Stimulated activated CD4-positive, alpha-beta T cell treated with anti-CD3 and anti-CD28 coated beads, TNF-alpha, amount 100 ng/mL, for 24 hours (primary cell): ENCODE measurements at places on chromosomes 5 and 9.

DNA sequence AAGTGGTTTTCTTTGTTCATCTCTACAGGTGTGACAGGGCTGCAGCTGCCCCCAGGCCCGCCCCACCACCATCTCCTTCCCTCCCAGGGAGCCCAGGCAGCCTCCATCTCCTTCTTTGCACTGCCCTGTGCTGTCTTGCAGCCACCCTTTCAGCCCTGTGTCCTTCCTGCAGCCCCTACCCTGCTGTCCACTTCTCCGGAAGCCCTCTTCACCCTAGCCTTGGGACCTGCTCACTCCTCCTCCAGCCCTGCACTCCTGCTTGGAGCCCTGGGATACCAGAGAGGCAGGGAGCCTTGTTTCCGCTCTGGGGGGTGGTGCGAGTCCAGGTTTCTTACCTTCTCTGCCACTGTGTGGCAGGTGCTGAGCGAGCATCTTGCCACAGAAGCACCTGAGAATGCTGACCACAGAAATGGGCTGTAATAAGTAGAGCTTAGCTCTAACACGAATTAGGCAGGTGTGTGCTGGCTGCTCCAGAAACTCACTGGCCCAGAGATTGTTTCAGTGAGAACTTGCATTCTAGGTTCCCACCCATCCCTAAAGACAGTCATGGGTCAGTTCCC, 51.3 kb upstream of the GADD45G start:
- DNase-seq: no peak

DNA sequence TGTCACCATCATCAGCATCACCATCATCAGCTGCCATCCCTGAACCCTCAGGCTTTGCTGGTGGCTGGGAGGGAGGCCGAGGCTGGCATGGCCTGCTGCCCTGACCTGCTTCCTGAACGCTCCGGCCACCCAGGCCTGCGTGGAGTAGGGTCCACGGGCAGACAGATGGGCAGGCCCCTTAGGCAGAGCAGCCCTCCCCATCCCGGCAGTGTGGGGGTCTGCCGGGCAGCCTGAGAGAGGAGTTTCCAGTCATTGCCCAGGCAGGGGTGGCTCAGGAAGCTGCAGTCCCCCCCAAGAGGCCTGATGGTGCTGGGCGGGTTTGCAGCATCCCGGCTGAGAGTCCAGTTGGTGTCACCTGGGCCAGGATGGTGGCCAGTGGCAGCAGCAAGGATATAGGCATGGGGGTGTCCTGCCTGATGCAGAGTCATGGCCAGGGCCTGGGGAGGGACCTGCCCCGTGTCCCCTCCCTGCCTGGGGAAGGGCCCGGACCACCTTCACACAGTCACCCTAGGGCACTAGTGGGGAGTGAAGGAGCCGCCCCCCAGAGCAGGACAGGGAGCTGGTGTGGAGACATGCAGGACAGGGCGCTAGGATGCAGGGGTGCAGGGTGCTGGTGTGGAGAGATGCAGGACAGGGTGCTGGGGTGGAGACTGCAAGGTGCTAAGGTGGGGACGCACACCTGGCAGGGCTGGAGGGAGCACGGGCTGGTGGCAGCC, 7.7 kb upstream of the EGFL7 start:
- no peak for DNase-seq

GRCh38 chr9:112689161-112689740, 28.7 kb downstream of the INIP start:
- no peak for DNase-seq

GRCh38 chr5:151520294-151520693, 70.8 kb downstream of the FAT2 start:
- no peak for DNase-seq

- DNase-seq: no peak
Observed at GRCh38 chr9:120416781-120417427, 163.1 kb downstream of the CDK5RAP2 start.

DNA sequence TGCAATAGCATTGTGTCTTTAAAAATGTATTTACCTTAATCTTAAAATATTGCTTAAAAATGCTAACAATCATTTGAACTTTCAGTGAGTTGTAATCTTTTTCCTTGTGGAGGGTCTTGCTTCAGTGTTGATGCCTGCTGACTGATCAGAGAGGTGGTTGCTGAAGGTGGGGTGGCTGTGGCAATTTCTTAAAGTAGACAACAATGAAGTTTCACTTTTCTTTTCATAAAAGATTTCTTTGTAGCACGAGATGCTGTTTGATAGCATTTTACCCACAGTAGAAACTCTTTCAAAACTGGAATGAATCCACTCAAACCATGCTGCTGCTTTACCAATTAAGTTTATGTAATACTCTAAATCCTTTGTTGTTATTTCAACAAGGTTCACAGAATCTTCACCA, 50.8 kb downstream of the NR3C1 start:
- DNase-seq: no peak

DNA sequence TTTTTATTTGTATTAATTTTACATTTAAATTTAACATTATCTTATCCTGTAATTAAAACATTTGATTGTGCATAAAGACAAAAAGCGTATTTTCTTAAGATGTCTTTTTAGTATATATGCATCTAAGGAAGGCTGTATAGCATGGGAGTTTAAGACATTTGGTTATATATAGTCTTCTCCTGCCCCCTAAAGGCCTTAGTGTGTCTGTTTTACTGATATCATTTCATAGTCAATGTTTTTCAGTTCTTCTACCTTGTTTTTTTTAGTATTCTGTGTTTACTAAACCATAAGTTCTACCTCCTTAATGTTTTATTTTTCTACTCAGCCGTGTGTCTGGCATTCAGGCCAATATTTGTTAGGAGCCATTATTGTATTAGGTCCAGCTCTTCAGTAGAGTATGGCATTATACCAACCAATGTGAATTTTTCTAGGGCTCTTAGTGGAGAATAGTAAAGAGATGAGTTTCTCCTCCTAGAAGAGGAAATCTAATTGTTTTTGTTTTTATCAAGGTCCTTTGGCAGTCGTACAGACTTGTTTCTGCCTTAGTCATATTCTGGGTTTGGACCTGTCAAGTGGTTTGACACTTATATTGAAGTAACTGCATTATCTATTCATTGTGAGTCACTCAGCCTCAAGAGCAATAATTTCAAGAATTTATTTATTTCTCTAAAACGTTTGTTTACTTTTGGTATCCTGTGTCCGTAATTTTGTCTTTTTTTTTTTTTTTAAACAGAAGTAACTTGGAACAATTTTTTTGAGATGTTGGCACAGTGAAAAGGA, 74.8 kb downstream of the SLF1 start:
- no peak for DNase-seq

DNA sequence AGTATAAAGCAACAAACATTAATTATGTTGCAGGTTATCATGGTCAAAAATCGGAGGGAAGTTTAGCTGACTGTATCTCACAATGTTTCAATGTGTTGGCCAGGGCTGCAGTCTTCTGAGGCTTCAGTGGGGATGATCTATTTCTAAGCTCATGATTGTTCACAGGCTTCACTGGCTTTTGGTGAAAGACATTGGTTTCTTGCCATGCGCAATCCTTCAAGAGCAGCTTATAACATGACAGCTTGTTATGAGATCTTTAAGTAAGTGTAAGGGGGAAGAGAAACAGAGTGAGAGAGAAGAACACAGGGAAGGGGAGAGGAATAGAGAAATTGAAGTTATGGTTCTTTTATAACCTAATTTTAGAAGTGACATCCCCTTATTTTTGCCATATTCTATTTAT, 385.9 kb upstream of the CHD1 start:
- no peak for DNase-seq

DNA sequence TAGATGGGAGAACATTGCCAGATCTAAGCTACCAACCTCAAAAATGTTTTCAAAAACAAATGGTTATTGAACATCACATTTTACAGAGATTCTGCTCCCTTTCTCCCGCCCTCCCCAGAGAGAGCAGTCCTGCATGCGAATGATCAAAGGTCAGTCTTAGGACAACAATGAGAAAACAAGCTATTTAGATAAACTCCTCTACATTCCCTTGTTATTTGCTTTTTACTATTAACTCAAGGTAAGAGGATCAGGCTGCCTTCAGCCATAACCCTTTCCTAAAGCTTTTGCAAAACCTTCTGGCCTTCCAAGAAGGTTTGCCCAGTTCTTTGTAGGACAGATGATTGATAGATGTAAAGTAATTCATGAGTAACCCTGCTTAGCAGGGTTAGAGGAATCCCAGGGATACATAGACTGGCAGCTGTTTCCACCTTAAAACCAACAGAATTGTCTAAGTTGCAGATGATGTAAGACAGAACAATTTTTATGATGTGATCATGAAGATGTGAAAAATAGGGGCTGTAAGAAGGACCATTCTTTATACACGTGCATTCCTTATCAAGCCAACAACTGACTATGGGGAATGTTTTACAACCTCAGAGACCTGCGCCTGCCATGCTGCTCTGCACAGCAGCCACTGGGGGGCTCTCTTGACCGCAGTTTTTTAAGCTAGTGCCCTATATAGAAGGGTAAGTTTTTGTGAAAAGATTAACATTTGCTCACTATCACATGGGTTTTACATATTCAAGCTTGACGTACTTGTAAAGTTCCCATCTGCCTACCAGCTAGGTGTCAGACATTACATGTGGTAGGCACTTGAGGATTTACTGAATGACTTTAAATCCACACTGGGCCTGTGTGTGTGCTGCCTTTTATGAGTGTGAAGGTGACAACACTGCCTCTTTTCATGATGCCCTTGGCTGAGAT, 2.3 kb upstream of the ZNF782 start:
- peak; percentile 45 for DNase-seq

DNA sequence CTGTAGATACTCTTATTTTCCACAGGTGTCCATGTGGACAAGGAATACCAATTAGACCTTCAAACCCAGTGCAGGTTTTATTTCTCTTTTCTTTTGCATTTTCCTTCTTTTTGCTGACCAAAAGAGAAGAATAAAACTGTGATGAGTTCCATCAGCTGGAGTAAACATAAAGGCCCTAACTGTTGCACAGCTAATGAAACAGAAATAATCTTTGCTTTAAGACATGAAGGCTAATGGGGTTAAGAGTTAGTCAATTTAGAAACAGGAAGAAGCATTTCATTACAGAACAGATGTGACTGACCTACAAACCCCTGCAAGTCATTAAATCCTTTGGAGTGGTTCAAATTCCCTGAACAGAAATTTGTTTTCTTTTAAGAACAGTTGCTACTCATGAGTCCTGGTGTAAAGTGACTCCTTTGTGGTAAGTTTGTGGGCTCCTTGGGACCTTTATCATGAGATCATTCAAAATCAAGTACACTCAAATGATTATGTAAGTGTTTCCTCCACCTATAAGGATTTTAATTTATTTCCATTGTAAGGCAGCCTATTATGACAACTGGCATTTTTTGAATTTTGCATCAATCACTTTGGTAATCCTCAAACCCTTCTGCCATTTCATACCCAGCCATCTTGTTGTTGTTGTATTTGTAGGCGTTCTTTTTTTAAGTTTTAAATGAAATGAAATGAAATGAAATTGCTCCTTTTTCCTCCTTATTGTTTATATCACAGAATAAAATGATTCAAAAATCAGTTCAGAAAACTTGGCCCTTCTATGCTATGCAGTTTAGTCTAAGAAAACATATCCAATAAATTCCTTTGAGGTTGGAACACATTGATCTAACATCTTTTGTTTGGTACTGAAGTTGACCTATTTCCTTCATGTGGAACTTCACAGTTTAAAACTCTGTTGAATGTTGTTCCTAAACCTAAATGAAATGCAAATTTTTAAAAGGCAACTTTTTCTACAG, 1.3 kb downstream of the MINAR2 start:
- no peak for DNase-seq

DNA sequence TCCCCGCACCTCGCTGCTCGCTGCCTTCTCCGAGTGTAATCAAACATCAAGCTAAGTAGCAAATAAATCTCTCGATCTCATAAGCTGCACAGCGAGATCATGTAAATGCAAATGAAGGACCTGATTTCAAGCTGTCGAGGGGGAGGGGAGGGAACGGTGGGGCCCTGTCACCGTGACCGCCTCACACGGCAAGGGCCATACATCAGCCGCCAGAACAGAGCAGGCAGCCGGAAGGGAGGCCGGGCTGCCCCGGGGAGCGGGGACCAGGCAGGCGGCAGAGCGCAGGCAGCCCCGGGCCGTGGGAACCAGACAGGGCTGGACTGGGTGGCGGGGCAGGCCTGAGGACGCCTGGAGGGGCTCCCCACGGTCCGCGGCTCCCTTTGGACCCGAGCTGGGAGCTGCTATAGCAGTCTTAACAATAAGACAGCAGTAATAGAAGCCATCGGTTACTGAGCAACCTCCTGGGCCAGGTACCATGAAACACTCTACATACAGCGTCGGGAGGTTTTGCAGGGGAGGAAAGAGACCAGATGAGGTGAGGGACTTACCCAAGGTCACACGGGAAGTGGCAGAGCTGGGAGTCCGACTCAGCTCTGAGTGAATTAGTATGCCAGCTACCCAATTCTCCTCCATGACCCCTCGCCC, 76.8 kb downstream of the CFAP77 start:
- DNase-seq: no peak

GRCh38 chr9:28656727-28657126, 1083.4 kb upstream of the C9orf72 start:
- DNase-seq: no peak

GRCh38 chr5:98827161-98827560, 53.7 kb downstream of the RGMB start:
- DNase-seq: no peak

- DNase-seq: no peak
Observed at GRCh38 chr5:39062530-39062929, 11.7 kb downstream of the RICTOR start.

DNA sequence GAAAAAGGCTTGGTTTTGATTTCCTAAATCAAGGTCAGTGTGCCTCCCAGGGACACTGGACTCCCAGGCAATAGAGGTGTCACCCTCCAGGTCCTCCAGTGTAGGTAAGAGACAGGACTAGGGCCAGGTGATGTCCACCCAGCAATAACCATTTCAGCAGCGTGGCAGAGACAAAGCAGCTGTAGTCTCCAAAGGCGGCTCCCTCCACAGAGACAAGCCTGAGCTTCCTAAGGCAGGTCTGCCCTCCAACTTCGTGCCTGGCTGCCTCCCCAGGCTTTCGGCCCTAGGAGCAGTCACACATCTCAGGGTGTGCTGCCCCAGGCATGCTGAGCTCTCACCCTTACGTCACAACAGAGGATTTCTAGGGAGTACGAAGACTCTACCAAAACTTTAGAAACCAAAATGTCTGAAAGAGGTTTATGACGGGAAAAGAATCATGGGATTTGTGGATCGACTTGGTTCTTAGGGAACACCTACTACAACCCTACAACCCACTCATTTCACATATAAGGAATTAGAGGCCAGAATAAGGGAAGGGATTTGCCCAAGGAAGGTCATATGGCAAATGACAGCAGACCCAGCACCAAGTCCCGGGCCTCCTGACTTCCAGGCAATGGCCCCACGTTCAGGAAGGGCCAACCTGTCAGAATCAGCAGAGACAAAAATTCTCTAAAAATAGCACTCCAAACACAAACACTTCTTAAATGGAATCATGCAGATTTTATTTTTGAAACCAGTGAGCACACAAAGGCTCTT, 105.5 kb downstream of the KLHL3 start:
- no peak for DNase-seq

DNA sequence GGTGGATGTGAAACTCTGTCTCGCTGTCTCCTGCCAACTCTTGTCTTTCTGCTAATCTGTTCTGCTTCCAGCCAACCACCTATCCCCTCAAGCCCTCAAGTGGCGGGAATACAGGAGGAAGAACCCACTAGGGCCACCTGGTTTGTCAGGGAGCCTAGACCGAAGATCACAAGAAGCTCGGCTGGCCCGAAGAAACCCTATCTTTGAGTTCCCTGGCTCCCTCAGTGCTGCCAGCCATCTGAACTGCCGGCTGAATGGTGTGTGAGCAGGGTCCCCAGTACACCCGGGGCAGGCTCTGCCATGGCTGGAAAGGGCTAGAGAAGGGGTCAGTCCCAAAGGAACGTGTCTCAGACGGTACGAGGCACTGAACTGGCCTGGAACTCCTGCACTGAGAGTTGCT, 49.2 kb upstream of the TESK1 start:
- DNase-seq: no peak

- DNase-seq: no peak
Observed at GRCh38 chr5:157913575-157913974, 54.6 kb upstream of the CLINT1 start.

- no peak for DNase-seq
Observed at GRCh38 chr5:95871146-95871806, 48.8 kb upstream of the GLRX start.
